ENCODE measurements at places on chromosomes 5 and 9.

DNA sequence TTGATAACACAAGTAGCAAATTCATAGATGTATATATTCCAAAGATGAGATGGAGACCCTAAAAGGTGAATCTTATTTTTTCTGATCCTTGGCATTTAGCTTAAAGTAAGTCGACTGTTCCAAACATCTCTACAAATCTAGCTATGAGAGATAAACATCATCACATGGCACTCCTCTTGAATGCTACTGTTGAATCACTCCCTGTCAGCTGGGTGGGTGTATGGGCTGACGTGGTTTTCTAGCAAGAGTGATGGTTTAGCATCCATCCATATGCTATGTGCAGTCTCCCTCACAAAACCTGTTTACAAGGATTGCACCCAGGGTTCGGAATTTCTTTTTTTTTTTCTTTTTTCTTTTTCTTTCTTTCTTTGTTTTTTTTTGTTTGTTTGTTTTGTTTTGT, 13.8 kb downstream of the ACO1 start:
- no peak for DNase-seq

- no peak for DNase-seq
Observed at GRCh38 chr9:97563458-97564135, 62.1 kb downstream of the TMOD1 start.

DNA sequence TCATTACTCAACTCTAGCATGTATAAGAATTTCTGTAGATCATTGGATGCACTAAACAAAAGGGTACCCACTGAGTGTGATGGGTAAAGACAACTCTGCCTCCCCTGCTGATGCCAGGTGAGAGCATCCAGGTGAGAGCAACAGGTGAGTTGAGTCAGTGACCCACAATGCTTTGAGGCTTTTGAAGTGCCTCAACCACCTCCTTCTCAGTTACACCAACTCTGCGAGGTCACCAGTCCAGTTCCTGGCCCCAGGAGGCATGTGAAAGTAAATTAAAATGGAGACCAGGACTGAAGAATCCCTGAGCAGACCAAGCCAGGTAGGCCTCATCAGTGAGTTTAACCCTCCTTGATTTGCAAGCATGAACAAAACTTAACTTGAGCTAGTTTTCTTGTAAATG, 505.8 kb downstream of the EBF1 start:
- DNase-seq, result no peak

- DNase-seq, result no peak
Observed at GRCh38 chr5:160451281-160451680, 29.6 kb downstream of the PTTG1 start.

All from kidney tubule cell (primary cell).